ENCODE measurements at places on chromosomes 3 and 15. TPM values are rescaled to one million over a fixed set of nuclear protein-coding genes. Genes with fewer than 3 reads are reported as not detected.

DNA sequence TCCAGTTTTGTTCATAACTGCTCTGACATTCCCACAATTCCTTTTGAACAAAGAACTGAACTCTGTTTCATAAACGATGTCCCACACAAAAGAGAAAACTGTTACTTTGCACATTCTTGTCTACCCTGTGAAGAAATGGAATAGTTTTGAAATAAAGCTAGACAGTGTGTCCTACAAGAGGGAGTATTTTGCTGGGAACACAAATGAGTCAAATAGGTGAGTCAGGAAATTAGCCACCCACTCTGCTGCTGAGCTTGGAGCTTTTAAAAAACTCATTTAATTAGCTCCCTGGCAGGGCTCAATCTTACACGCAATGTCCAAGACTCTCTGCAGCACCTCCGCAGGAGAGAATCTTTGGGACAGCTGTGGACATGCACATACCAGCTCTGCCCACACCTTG is 193.4 kb downstream of the SLC9A9 start:
- DNase-seq: no peak

GRCh38 chr3:86793786-86794185 is 197.2 kb downstream of the VGLL3 start:
- DNase-seq: no peak

Gene EFCC1
- total RNA-seq: 12.1 TPM

Gene PRR20G
- not detected for total RNA-seq

DNA sequence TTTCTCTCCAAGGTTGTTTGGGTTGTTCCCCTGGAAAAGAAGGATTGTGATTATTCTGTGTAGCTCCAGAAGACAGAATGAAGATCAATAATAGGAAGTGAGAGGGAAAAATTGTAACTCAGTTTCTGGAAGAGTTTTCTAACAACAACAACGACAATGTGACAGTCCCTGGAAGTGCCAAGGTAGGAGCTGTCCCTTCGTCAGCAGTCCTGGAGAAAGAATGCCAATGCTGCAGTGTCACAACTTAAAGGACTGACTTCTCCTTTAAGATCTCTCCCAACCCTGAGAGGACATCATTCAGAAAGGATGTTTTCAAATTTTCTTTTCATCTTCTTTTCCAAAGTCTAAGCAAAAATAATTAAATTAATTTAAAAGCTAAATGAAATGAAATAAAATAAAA is 136.4 kb upstream of the GAP43 start:
- DNase-seq: no peak

Gene CKMT1A
- total RNA-seq: not detected

DNA sequence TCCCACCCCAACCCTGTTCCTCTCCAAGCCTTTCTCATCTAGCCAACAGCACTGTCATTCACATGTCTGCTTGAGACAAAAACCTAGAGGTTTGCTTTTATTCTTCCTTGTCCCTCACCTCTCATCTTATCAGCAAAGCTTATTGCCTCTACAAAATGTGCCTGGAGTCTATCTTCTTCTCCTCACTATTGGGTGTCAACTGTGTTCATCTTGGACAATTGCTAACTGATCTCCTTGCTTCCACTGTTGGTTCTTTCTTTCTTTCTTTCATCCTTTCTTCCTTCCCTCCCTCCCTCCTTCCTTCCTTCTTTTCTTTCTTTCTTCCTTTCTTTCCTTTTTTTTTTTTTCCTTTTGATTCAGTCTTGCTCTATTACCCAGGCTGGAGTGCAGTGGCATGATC is 48.2 kb downstream of the FOXL2 start:
- DNase-seq: no peak

Gene SUSD5
- 1.7 TPM for total RNA-seq

DNA sequence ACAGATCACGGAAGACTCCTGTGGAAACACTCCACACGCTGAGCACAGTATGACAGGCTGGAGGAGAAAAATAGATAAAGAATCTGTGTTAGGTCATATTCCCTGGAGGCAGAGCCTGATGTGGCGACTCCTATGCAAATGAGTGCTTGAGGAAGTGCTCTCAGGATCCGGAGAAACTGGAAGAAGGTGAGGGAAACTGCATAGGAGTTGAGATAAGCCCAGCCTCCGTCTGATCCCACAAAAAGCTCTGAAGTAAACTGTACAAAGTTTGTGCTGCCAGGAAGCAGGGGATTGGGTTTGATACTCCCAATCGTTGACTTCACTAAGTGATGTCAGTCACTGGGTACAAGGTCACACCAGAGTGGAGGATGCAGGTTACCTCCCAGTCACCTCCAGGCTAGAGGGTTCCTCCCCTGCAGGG is 33.4 kb downstream of the OSBPL10 start:
- no peak for DNase-seq

All from dermis blood vessel endothelial cell (primary cell).